T-helper 17 cell (primary cell): ENCODE measurements at places on chromosomes 6 and 20. TPM values are rescaled to one million over a fixed set of nuclear protein-coding genes. Genes with fewer than 3 reads are reported as not detected.
A peak's percentile ranks its signal among the peaks of the same experiment; 100 is the strongest.

GLO1 gene
- total RNA-seq: 27.7 TPM

ANKEF1 gene
- 1.8 TPM for total RNA-seq

C4A gene
- 3.8 TPM for total RNA-seq

NCOA5 gene
- 14.5 TPM for total RNA-seq

DNA sequence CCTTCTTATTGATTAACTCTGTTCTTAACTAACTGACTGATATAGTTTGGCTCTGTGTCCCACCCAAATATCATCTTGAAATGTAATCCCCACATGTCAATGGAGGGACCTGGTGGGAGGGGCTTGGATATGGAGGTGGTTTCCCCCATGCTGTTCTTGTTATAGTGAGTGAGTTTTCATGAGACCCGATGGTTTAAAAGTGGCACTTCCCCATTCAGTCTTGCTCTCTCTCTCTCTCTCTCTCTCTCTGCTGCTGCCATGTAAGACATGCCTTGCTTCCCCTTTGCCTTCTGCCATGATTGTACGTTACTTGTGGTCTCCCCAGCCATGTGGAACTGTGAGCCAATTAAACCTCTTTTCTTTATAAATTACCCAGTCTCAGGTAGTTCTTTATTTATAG is 81.8 kb upstream of the SPACA1 start:
- H3K27me3 ChIP-seq: peaks cover 24% of the 10 kb centered on the region
- no peak for DNase-seq
- H3K4me1 ChIP-seq: no peaks in the 10 kb centered on the region
- no peak overlapping the region for H3K27ac ChIP-seq
- H3K36me3 ChIP-seq: peaks cover 2% of the 10 kb centered on the region

- H3K4me1 ChIP-seq: peaks cover 13% of the 10 kb centered on the region
- H3K27me3 ChIP-seq: peaks cover 4% of the 10 kb centered on the region
- no peak overlapping the region for H3K27ac ChIP-seq
- H3K36me3 ChIP-seq: peaks cover 2% of the 10 kb centered on the region
- no peak overlapping the region for H3K4me3 ChIP-seq
These were observed 4.2 kb upstream of the ZDHHC14 start for GRCh38 chr6:157376706-157377230.

DNA sequence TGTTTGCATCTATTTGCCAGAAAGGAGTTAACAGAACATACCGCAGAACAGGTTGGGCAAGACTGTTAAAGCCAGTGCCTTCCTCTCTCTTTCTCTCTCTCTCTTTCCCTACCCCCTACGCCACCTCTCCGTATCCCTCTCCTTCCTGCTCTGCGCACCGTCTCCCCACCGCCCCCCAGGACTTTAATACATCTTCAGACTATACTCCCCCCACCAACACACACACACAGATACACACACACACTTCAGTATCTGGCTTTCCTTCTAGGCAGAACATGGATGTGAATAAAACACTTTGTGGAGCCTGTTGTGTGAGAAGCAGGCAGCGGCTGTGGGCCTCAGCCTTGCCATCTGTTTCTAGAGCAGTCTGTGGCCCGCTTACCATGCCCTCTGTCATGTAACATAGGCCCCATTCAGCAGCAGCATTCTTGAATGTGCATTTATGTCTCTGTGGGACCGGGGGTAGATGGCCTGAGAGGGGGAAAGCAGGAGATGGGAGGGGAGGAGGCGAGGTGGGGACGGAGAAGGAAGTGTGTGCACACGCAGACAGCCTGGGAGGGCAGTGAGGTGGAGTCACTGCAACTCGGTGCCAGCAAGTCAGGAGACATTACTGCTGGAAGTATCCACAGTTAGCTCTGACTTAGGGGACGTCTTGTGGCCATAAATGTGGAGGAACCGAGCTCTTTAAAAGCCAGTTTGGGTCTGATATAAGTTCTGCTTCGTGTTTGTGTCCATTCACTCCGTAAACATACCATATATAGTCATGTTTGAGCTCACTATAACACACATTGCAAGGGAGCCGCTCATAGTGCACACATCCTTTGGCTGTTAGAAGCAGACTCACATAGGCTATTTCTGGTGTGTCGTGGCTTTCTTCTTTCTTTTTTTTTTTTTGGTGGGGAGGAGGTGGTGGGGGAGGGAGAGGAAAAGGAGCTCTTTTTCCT is 38.4 kb downstream of the RREB1 start:
- H3K27ac ChIP-seq: no peak overlapping the region
- H3K36me3 ChIP-seq: no peaks in the 10 kb centered on the region
- no peak for DNase-seq
- peak overlapping the region; percentile 41 for H3K4me3 ChIP-seq

- H3K27ac ChIP-seq: no peak overlapping the region
- peaks cover 3% of the 10 kb centered on the region for H3K36me3 ChIP-seq
- peak overlapping the region; percentile 93 for H3K4me3 ChIP-seq
- H3K4me1 ChIP-seq: peaks cover 15% of the 10 kb centered on the region
- peaks cover 48% of the 10 kb centered on the region for H3K27me3 ChIP-seq
These were observed 1.7 kb upstream of the GMPR start for GRCh38 chr6:16236631-16237199.

GRCh38 chr20:54475334-54476168 is at the start of gene DOK5:
Gene DOK5, plus strand, starts transcription at chr20:54475593. Its CDS starts 354 bp downstream, at chr20:54475947.
- H3K36me3 ChIP-seq: peaks cover 4% of the 10 kb centered on the region
- DNase-seq: no peak
- no peak within 1 kb of the TSS for H3K4me3 ChIP-seq

GRCh38 chr6:106281088-106281487 is 44.5 kb downstream of the ATG5 start:
- H3K4me1 ChIP-seq: peaks cover 26% of the 10 kb centered on the region
- H3K36me3 ChIP-seq: peaks cover 8% of the 10 kb centered on the region
- DNase-seq: no peak

DNA sequence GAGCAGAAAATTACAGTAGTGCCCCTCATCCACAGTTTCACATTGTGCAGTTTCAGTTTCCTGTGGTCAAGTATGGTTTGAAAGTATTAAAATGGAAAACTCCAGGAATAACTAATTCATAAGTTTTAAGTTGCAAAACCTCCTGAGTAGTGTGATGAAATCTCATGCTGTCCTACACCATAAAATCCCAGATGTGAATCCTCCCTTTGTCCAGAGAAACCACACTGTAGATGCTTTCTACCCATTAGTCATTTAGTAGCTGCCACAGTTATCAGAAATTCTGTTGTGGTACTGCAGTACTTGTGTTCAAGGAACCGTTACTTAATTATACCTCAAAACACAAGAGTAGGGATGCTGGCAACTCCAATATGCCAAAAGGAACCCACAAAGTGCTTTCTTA is 74.7 kb downstream of the PTCHD4 start:
- no peaks in the 10 kb centered on the region for H3K4me1 ChIP-seq
- no peak overlapping the region for H3K4me3 ChIP-seq
- H3K27ac ChIP-seq: no peak overlapping the region
- no peaks in the 10 kb centered on the region for H3K27me3 ChIP-seq
- H3K36me3 ChIP-seq: no peaks in the 10 kb centered on the region

- H3K27ac ChIP-seq: no peak overlapping the region
- no peaks in the 10 kb centered on the region for H3K4me1 ChIP-seq
- peaks cover 8% of the 10 kb centered on the region for H3K27me3 ChIP-seq
- H3K36me3 ChIP-seq: peaks cover 2% of the 10 kb centered on the region
- DNase-seq: no peak
- H3K4me3 ChIP-seq: no peak overlapping the region
These were observed 269.9 kb downstream of the ALDH8A1 start for GRCh38 chr6:134680021-134680420.

GRCh38 chr20:53316206-53316937 is 277.3 kb downstream of the ZNF217 start:
- DNase-seq: no peak
- H3K4me1 ChIP-seq: no peaks in the 10 kb centered on the region
- H3K4me3 ChIP-seq: no peak overlapping the region
- H3K27me3 ChIP-seq: no peaks in the 10 kb centered on the region

- H3K4me1 ChIP-seq: peaks cover 8% of the 10 kb centered on the region
- DNase-seq: no peak
- no peak overlapping the region for H3K4me3 ChIP-seq
- H3K27me3 ChIP-seq: peaks cover 29% of the 10 kb centered on the region
These were observed 50.8 kb upstream of the BACH2 start for GRCh38 chr6:90347411-90347851.

- no peaks in the 10 kb centered on the region for H3K36me3 ChIP-seq
- H3K27me3 ChIP-seq: peaks cover 32% of the 10 kb centered on the region
- H3K27ac ChIP-seq: no peak overlapping the region
- DNase-seq: no peak
- no peak overlapping the region for H3K4me3 ChIP-seq
- no peaks in the 10 kb centered on the region for H3K4me1 ChIP-seq
These were observed 64.9 kb downstream of the YTHDF1 start for GRCh38 chr20:63150911-63151531.

DNA sequence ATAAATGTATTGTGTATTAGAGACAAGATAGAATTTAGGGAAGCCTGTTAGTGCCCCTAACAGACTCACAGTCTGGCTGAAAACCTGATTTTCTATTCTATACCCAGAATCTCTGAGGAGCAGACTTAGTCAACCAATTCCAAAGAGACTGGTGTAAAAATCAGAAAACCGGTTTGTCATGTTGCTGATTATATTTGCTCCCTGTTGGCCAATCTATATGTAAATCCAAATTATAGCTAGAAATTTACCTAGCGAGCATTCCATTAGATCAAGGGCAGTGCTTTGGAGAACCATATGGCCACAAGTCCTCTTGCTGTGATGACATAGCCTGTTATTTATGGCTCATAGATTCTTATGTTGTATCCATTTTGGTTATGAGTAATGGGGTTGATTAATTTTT is 4.8 kb downstream of the NFYA start:
- peak overlapping the region; percentile 98 for H3K27ac ChIP-seq
- H3K27me3 ChIP-seq: no peaks in the 10 kb centered on the region
- H3K36me3 ChIP-seq: peaks cover 4% of the 10 kb centered on the region
- DNase-seq: no peak
- peaks cover 47% of the 10 kb centered on the region for H3K4me1 ChIP-seq

DNA sequence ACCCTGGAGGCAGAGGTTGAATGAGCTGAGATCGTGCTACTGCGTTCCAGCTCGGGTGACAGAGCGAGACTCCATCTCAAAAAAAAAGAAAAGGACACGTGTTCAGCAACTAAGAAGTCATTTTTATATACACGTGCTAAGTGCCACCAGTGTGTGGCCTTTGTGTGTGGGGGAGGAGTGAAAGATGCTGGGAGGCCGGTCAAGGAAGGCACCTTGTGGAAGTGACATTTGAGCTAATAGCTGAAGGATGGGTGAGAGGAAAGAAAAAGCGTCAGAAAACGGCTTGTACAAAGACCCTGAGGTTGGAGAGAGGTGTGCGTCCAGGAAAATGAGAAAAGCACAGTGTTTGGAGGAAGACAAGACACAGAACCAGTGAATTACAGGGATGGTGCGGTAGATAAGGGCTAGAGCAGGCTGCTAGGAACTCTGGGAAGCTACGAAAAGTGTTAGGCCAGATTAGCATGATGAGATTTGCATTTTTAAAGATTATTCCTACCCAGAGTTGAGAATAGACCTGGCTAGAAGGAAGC is 11.6 kb downstream of the RREB1 start:
- DNase-seq: no peak
- peaks cover 40% of the 10 kb centered on the region for H3K4me1 ChIP-seq
- no peaks in the 10 kb centered on the region for H3K27me3 ChIP-seq
- H3K4me3 ChIP-seq: peak overlapping the region; percentile 77

DNA sequence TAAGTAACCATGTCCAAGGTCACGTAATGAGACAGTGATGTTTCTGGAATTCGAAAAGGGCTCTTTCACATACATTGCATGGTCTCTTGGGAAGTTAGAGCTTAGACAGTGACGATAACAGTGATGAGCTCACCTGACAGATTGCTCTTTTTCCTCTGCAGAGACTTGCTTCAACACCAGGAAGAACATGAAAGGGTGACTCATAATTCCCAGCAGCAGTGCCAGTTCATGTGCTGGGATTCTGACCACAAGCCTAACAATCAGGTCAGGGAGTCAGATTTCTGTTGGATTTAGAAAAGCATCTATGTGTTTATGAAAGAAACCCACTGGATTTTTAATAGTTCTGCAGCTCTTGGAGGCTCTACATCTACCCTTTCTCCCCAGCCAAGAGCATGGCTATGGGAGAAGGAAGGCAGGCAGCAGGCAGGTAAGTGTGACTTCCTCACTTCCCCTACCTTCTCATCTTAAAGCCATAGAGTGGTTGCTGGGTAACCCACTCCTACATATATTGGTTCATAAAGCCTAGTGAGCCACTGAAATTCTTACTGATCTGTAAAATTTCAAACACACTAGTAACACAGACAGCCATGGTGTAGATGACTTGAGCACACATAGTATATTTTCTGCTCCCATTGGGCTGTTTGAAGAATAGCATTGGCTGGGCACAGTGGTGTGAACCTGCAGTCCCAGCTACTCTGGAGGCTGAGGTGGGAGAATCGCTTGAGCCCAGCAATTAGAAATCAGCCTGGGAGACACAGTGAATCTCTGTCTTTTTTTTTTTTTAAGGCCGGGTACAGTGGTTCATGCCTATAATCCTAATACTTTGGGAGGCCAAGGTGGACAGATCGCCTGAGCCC is 44.4 kb upstream of the LOC128125822 start:
- peaks cover 28% of the 10 kb centered on the region for H3K4me1 ChIP-seq
- H3K27me3 ChIP-seq: no peaks in the 10 kb centered on the region
- H3K4me3 ChIP-seq: no peak overlapping the region
- H3K27ac ChIP-seq: peak overlapping the region; percentile 59
- no peak for DNase-seq

DNA sequence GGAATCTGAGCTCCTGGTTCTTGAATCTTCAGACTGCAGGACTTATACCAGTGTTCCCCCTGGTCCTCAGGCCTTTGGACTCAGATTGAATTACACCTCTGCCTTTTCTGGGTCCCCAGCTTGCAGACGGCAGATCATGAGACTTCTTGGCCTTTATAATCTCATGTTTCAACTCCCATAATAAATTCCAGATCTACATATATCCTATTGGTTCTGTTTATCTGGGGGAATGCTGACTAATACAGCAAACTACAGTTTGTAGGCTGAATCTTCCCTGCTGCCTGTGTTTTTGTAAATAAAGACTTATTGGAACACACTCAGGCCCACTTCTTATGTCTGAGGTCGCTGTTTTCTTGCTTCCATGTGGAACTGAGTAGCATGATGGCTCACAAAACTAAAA is 184.7 kb downstream of the HDGFL1 start:
- no peak for DNase-seq
- no peak overlapping the region for H3K27ac ChIP-seq
- H3K4me1 ChIP-seq: no peaks in the 10 kb centered on the region
- no peaks in the 10 kb centered on the region for H3K36me3 ChIP-seq
- no peaks in the 10 kb centered on the region for H3K27me3 ChIP-seq
